ENCODE measurements at places on chromosomes 4 and X.

DNA sequence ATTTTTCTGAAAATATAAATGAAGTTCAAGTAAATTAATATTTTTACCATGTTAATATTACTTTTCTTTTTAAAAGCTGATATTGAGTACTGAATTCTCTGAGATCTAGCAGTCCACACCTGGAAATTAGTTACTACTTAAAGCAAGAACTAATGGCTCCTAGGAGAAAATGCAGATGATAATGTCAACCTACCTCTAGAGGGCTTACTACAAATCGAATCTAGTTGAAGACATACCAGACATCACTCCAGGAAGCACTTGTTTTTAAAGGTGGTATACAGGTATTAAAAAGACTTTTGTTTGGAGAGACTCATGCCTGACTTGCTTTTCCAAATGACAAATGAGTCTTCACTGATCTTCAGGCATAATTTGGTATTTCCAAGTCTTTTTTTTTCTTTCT lies 516.4 kb upstream of the BOD1L1 start:
- no peak for DNase-seq

- DNase-seq, result no peak
Measured at GRCh38 chr4:155600244-155600643, 66.4 kb upstream of the GUCY1A1 start.

DNA sequence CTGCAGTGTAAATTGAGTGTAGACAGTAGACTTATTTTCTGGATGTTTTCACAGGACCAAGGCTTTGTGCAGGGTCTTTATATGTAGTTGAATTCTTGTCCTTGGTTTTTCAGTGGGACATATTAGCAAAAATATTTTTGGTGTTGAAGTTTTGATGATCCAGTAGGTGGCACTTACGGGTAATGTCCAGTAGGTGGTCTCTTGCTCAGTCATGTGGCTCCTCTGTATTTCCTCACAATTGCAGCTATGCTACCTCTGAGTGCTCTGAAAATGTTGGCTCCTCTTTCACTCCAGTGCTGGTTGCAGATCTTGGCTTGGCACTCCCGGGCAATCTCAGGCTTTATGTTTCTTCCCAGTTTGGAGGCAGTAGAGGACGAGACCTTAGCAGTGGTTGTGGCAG lies 419.8 kb upstream of the AMOT start:
- no peak for DNase-seq

DNA sequence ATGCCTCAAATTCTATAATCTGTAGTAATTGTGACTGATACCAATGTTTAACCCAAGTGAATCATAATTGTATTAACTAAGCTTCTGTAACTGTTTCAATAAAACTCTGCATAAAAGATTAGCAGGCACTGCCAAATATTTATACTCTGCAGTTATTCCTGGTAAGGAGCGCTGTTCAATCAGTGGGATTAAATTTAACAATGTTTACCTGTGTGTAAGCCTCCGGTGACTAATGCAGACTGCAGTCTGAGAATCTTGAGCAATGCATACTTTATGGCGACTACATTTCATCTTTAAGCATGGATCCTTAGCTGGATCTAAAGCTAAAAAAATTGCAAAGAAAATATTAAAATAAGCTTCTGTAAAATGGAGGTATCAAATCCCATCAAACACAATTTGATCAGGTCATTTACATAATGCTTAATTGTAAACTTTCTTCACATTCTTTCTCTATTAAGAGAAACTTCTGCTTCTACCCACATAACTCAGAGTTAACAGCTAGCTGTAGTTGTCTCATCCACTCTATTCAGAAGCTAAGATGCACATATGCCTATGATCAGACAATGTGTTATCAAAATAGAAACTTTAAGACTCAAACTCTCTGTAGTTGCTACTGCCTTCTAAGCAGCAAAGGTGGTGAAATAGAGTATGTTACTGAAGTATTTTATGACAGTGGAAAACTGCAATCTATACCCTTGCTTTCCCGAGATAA lies 234.0 kb downstream of the SPOCK3 start:
- no peak for DNase-seq

DNA sequence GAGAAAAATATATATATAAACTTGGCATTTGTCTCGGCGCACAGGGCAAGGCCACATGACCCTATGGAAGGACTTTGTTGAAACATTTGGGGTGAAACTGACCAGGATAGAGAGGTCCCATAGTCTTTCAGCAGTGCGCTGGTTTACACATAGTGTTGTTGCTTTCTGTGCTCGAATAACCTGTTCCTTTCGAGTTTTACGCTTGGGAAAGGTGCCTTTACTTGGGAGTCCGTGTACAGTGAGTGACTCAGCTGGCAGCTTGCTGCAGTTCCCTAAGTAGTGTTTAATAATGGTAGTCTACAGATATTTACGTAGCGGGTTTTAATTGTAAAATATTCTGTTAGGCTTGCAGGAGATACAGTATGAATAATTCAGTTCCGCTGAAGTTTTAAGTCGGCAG lies 578 bp downstream of the APOOL start:
- no peak for DNase-seq

- no peak for DNase-seq
Measured at GRCh38 chr4:5640096-5640495, 68.3 kb downstream of the EVC2 start.

- no peak for DNase-seq
Measured at GRCh38 chrX:81367291-81367690, 165.4 kb downstream of the SH3BGRL start.

DNA sequence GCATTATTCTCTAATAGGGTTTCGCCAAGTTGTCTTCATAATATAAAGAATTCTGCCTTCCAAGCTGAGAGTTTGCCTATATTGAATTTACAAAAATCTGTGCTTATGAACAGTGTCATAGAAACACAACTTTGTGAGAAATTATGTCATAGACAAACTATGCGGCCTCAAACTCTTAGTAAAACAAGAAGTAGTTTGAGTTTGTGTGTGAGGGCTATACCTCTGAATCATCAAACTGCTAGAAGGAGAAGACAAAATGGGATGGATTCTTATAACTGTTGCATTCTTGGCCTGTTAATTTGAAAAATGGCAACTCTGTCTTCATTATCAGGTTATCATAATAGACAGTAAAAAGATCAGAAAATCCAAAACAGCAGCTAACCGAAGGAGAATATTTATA lies 46.1 kb upstream of the NAP1L5 start:
- no peak for DNase-seq

GRCh38 chr4:86271057-86271456 lies 88.8 kb downstream of the MAPK10 start:
- no peak for DNase-seq

DNA sequence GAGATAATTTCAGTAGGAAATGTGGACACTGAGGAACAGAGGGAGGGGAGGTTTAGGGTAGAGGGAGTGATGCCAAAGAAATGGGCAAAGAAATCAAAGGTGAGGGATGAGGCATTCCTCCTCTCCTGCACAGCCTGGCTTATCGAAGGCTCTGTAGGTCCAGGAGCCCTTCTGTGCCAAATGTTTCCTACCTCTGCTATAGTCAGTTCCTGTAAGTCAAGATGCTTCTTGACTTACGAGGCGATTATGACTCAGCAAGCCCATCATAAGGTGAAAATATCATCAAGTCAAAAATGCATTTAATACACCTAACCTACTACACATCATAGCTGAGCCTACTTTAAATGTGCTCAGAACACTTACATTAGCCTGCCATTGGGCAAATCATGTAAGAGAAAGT lies 60.0 kb upstream of the ARHGAP24 start:
- no peak for DNase-seq

DNA sequence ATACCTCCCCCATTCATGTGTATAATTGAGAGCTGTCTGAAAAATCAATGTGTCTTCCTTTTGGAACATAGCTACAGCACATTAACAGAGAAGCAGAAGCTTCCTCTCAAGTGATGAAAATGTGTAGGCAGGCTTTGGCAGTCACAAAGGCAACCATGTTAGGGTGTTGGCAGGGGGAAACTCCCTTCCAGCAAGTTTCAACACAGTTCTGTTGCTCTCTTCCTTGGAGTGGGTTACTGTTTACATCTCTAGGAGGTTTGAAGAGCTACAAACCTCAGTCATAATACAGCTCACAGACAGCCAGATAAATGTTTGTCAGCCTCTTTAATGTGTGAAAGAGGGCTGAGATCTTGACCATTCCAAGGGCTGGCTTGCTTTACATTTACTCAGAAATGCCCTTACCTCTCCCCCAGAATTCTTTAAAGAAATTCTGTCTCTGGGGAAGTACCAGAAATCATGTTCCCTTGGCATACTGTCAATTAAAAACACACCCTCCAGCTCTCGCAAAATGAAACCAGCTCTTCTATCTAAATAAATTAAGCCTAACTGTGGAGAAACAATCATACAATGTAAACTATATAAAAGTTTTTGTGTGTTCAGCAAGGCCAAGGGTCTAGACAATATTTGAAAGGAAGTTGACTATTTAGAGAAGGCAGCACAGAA lies 18.9 kb downstream of the ZBTB33 start:
- DNase-seq, result peak; percentile 30

DNA sequence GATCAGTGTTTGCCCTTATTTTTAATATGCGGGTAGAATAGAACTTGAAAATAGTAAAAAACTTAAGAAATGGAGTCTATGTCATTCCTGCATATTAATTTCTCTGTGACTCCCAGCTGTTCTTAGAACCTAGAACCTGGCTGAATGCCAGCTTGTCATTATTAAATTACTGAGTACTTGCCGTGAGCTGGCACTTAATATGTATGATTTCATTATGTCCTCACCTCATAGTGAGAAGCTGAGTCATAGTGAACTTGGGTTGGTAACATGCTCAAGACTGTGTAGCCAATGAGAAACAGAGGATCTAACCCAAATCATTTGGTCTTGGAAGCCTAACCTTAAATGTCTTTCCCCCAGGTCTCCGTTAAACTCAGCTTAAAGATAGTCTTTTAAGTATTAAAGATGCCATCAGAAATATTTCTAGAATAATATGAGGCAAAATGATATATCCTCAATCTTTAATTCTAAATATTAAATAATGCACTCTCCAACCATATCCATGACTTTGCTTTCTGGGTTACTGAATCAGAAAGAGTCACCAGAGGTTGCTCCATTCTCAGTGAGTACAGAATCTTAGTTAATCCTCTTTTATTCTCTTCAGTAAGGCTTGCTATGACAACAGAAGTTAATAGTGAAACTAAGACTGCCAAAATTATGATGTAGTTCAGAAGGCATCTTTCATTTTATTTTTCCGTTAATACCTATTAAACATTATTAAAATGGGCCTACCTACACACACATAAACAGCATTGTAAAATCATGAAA lies 58.6 kb upstream of the TLL1 start:
- no peak for DNase-seq

DNA sequence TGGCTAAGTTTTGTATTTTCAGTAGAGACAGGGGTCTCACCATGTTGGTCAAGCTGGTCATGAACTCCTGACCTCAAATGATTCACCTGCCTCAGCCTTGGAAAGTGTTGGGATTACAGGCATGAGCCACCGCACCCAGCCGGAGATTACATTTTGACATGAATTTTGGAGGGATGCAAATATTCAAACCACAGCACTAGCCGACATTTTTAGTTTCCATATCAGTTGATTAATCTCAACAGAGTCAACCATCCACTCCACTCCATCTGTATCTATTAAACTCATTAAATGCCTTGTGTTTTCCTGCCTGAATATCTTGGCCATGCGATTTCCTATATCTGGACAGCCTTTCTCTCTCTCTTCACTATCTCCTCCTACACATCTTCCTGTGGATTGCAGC lies 64.1 kb upstream of the PDGFRA start:
- no peak for DNase-seq

DNA sequence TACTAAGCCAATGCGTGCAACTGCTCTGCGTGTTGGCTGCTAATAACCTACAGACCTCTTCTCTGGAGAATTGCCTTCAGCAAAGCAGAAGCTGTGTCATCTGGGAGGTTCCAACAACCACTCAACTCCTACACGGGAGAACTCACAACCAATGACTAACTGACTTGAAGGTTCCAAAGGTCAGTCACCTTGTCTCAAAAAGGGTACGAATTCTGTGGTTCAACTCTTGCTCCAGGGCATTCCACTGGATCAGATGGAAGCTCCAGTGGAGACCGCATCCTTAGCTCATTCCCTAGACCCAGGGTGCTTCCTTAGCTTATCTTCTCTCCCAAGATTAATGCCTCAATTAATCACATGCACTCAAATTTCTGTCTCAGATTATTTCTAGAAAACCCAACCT lies 222.7 kb downstream of the CHIC2 start:
- DNase-seq, result no peak

- no peak for DNase-seq
Measured at GRCh38 chrX:107014936-107015335, 14.9 kb upstream of the MORC4 start.

DNA sequence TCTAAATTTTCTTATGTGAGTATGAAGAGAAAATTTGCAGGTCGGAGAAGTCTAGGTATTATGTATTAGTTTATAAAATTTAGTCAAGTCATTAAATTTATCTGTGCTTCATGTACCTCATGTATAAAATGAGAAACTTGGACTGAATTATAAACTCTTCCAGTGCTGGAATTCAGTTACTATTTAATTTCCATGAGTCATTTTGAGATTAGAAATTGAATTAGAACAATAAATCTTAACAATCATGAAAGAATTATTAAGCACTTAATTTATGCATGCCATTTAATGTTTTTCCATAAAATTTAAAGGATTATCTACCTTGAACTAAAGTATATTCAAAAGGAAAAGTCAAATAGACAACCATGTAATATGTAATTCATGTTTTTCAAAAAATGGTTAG lies 195.8 kb downstream of the MAD2L1 start:
- no peak for DNase-seq

DNA sequence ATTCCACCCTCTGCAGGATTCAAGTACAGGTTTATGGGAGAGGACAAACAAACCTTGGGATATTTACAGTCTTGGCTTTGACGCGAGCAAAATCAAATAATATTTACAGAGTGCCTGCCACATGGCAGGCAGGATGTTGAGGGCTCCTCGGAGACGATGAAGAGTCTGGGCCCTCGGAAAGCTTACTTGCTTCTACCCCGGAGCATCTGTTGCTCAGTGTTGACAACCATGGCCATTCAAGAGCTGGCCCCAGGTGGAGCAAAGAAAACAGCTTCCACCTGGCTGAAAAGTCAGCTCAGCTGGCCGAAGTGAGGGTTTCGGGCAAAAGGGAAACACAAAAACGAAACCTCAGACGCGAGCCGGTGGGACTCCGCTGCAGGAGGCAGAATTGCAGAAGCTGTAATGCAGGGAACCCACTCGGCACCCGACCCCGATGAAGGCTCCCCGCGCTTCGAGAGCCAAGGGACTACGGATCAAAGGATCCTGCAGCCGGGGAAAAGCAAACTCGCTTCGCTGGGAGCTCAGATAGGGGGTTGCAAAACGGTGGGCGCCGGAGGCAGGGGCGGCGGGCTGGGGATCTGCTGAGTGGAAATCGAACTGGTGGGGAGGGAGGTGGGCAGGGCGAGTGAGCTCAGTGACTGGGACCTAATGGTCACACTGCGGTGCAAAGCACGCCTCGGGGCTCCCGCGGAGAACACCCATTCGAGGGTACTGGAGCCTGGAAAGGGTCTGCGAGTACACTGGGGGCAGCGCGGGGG lies 805 bp downstream of the ATP8A1 start:
- DNase-seq, result peak; percentile 41

GRCh38 chr4:20192736-20193135 lies 59.0 kb upstream of the SLIT2 start:
- DNase-seq, result no peak

DNA sequence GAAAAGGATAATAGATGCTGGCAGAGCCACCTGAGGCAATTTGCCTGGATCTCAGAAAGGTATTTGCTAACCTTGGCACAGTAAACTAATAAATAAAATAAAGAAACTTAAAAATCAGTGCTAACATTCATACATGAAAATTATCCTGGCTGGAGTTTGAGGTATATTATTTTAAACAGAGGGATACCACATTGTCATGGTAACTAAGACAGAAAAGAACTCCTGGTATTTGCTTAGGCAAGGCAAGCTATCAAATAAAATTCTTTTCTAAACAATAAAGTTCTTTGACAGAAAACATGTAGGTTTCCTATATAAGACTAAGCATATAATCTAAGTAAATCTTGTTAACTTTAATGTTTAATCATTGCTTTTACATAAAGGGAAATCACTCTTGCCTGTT lies 218.8 kb downstream of the MAGEB17 start:
- no peak for DNase-seq
